T-helper 17 cell (primary cell): ENCODE measurements at places on chromosomes 4 and X.

DNA sequence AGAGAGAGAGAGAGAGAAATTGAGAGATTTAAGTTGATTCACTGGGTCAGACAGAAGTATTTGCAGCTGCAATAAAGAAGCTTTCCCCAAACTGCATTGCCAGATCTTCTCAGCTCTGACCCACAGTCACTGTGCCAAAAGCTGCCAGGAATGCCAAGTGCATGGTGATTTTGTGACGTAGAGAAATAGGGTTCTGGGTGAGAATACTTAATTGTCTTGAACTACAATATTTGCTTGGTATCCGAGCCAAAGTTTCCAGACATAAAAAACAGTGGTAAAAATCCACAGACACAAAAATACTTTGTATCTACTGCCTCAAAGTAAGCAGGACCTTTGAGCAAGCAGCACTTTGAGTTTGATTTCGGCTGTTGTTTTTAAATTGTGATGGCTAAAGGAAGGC, 331.1 kb downstream of the GRID2 start:
- H3K27ac ChIP-seq = no peak overlapping the region
- no peaks in the 10 kb centered on the region for H3K4me1 ChIP-seq
- H3K36me3 ChIP-seq = no peaks in the 10 kb centered on the region
- no peak overlapping the region for H3K4me3 ChIP-seq

DNA sequence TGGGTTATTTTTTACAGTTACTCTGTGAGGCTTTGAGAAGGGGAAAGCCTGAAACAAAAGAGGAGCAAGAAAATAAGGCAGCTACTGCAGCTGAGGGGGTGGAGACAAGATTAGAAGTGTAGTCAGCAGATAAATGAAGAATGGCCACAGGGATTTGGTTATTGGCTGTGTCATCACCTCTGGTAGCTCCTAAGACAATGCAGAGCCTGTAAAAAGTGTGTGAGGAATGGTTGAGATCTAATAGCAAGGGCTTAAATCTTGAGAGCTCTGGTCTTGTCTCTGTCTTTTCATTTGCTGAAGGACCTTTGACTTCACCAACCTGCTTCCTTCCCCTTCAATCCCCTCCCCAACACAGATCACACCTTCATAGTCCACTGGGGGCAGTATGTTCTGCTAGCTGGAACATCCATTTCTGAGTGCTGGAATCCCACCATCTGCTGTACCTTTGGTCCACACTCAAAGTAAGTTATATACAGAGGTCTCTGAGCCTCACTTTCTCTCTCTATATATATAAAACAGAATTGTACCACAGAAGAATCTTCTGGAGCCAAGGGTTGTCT, 213.7 kb upstream of the ZIC3 start:
- H3K27ac ChIP-seq = no peak overlapping the region
- no peak for DNase-seq
- H3K36me3 ChIP-seq = no peaks in the 10 kb centered on the region
- H3K4me3 ChIP-seq = no peak overlapping the region

DNA sequence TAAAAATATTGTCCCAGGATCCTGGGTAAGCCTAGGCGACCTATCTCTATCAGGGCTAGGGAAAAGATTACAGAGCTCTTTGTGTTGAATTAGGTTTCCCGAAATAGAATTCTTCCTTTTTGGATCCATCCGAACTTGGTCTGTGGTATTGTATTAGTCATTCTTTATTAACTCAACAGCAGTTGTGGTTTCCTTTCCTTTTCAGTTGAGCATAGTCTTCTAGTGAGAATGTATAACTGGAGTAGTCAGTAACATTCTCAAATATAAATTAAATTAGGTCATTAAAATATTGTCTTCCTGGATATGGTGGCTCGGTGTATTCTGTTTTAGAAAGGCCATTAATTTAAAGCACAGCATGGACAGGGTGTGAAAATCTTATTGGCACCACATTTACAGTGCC, 520.4 kb downstream of the NLGN4X start:
- no peaks in the 10 kb centered on the region for H3K4me1 ChIP-seq
- H3K27ac ChIP-seq = no peak overlapping the region
- H3K36me3 ChIP-seq = no peaks in the 10 kb centered on the region

DNA sequence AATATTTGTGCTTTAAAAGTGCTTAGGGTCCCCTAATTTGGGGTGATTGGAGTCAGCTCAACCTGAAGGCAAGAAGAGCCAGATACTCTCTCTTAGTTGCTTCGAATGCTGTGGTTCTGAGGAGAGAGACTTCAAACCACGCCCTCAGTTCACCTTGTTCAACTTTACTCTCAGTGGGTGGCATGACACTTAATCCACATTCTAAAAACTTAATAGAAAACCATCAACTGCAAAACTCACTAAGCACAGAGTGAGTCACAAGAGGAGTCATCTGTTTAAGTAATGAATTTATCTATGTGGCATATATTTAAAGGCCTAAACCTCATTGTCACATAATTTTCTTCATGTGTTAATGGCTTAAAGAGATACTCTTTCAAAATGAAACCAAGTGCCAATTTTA, 99.5 kb upstream of the SLC4A4 start:
- no peak for DNase-seq
- peaks cover 22% of the 10 kb centered on the region for H3K27me3 ChIP-seq
- H3K36me3 ChIP-seq = no peaks in the 10 kb centered on the region

DNA sequence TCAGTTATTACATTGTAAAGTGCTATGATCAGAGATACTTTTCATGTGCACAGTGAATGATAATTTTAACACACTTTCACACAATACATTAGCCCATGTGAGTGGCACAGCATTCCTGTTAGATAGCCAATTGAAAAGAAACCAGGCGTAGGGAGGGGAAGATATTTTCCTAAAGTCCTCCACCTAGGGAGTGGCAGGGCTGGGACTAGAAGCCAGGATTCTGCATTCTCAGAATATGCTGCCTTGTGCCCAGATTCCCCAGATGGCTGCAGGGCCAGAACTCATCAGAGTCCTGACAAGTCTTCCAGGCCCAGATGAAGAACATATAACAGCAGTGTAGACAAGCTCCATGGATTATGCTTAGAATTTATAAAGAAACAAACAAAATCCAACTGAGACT, 350.2 kb downstream of the AFF2 start:
- H3K36me3 ChIP-seq = no peaks in the 10 kb centered on the region
- no peak overlapping the region for H3K27ac ChIP-seq
- no peaks in the 10 kb centered on the region for H3K27me3 ChIP-seq
- H3K4me1 ChIP-seq = no peaks in the 10 kb centered on the region
- no peak overlapping the region for H3K4me3 ChIP-seq

DNA sequence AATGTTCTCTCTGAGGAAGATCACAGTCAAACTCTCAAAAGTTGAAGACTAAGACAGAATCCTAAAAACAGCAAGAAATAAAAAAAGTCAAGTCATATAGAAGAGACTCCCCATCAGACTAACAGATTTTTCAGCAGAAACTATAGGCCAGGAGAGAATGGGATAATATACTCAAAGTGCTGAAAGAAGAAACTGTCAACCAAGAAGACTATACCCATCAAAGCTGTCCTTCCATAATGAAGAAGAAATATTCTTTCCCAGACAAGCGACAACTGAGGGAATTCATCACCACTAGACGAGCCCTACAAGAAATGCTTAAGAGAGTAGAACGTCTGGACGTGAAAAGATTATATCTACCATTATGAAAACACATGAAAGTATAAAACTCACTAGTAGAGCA, 22.0 kb downstream of the TLR6 start:
- H3K36me3 ChIP-seq = no peaks in the 10 kb centered on the region
- H3K27ac ChIP-seq = no peak overlapping the region
- no peak for DNase-seq
- H3K4me3 ChIP-seq = no peak overlapping the region
- no peaks in the 10 kb centered on the region for H3K27me3 ChIP-seq

DNA sequence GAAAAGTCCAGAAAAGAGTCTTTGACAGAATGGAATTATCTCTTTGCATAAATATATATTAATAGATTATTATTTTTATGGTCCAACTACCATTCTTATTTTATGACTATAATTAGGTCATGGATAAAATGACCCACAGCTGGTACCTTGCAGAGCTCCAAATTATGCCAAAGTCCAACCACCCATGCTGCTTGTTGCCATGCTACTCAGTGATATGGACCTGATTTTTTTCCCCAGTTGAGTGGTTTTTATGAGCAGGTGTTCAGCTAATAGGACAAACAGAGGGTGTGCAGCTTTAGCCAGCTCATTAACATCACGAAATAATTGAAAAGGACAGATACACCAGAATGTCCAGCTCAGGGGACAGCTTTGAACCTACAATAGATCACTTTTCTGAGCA, 9.7 kb downstream of the HOPX start:
- no peak overlapping the region for H3K27ac ChIP-seq
- H3K4me3 ChIP-seq = no peak overlapping the region
- H3K36me3 ChIP-seq = no peaks in the 10 kb centered on the region
- no peaks in the 10 kb centered on the region for H3K4me1 ChIP-seq

DNA sequence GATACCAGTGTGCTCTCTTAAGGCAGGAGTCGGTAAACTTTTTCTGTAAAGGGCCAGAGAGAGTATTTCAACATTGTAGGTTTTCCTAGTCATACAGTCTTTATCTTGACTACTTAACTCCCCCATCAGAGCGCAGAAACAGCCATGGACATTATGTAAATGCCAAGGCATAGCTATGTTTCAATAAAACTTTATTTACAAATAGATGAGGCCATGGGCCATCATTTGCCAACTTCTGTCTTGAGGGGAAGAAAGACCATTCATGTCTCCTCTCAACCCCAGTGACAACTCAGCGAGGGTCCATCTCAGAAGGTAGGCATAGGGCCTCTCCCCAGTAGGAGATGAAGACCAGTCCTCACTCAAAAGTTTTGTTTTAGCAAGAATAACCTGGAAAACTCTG, 301.3 kb downstream of the FBXW7 start:
- H3K36me3 ChIP-seq = no peaks in the 10 kb centered on the region
- no peak overlapping the region for H3K4me3 ChIP-seq
- H3K27ac ChIP-seq = no peak overlapping the region
- peaks cover 2% of the 10 kb centered on the region for H3K4me1 ChIP-seq
- DNase-seq = no peak

GRCh38 chr4:150546286-150546685, 35.7 kb upstream of the MAB21L2 start:
- peaks cover 13% of the 10 kb centered on the region for H3K4me1 ChIP-seq
- no peak for DNase-seq
- no peak overlapping the region for H3K27ac ChIP-seq

DNA sequence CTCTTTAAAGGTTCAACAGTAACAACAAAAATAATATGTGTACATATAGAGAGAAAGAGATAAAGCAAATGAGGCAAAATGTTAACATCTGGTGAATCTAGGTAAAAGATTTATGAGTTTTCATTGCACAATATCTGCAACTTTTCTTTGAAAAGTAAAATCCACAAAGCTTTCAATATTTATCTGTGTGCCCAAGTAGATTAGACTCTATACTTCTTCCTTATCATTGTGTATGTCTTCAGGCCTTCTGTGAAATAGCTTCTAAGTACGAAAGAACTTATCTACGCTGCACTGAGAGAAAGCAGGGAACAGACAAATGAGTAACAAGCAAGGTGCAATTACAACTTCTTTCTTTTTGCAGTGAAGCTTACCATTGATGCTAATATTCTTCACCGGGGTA, 81.6 kb downstream of the NPNT start:
- no peaks in the 10 kb centered on the region for H3K4me1 ChIP-seq
- no peak for DNase-seq
- no peak overlapping the region for H3K27ac ChIP-seq
- no peaks in the 10 kb centered on the region for H3K27me3 ChIP-seq
- H3K36me3 ChIP-seq = no peaks in the 10 kb centered on the region

DNA sequence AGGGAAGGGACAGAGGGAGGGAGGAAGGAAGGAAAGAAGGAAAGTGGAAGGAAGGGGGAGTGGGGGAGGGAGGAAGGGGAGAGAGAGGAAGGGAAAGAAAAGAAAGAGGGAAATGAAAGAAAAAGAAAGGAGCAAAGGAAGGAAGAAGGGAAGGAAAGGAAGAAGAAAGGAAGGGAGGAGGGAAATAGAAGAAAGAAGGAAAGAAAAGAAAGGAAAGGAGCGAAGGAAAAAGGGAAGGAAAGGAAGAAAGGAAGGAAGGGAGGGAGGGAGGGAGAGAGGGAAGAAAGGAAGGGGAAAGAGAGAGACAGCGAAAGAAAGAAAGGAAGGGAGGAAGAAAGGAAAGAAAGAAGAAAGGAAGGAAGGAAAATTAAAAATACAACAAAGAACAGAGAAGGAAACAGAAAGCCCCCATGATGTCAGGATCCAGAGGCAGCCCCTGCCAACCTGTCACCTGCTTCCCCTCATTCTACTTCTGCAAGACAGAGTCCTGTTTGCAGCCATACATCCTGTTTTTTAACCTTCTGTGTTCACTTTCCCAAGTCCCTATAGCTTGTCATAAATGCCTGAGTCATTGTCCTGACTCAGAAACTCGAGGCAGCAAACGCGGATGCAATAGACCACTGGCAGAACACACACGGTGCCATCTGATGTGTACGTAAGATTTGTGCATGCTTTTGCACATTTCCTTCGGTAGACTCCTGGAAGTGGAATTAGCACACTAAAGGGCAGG, 77.0 kb upstream of the C4orf50 start:
- DNase-seq = no peak
- H3K4me1 ChIP-seq = peaks cover 9% of the 10 kb centered on the region
- no peaks in the 10 kb centered on the region for H3K36me3 ChIP-seq
- H3K27me3 ChIP-seq = no peaks in the 10 kb centered on the region

DNA sequence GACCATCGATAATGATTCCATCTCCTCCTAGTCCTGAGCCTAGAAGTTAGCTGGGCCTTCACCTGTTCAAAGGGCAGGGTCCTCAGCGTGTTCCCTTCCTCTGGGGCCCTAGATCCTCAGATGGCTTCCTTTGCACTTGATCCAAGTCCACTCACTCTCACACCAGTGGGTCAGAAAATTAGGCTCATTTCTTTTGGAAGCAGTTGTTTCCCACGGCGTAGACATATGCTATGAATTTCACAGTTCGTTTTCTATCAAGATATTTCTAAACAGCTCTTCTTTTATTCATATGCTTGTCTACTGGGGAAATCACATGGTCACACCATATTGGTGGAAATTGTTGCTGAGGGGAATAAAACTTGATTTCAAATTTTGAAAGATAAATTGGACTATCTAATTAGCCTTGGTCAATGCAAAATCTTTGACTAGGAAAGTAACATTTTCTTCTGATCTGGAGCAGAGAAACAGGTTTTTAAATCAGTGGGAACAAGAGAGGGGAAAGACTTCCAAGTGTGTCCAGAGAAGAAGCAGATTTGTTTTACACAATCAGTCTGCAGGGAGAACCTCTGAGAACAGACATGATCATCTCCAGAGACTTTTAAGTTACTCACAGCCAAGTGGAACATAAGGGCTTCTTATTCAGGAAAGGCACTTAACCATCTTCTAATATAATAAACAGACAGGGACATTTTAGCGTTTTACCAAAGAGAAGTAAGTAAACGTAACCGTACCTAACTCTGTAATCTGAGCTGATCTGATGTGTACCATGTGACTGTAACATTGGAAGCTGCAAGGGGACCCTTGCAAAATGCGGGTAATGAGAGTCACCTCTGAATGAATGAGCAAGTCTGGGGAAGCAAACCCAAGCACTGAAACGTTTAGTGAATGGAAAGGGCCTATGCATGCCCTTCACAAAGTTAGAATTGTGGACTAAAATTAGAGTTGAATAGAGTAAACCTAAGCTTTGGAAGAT, 455.7 kb upstream of the FAT1 start:
- no peaks in the 10 kb centered on the region for H3K4me1 ChIP-seq
- DNase-seq = no peak
- H3K4me3 ChIP-seq = no peak overlapping the region
- H3K27me3 ChIP-seq = no peaks in the 10 kb centered on the region
- H3K36me3 ChIP-seq = no peaks in the 10 kb centered on the region
